ENCODE measurements at places on chromosomes 6 and 20.

DNA sequence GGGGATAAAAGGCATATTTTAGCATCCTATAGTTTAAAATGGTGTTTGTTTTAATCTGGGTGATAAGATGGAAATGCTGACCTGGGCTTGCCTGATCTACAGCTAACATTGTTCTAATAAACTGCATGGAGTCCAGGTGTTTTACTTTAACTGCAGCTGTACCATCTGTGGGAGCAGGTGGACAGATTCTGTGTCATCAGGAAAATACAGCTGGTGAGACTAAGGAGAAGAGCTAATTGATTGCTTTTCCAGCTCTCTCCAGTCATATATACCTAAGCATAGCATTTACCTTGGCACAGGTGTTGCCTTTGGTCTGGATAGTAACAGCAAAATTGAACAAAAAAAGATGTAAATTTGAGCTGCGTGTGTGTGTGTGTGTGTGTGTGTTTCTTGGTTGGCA is 31.6 kb downstream of the CBFA2T2 start:
- DNase-seq: no peak

GRCh38 chr20:58567437-58567836 is 52.2 kb upstream of the APCDD1L start:
- no peak for DNase-seq

- no peak for DNase-seq
Measured at GRCh38 chr6:160510199-160510598, 153.9 kb downstream of the LPA start.

GRCh38 chr6:6681075-6681849 is 92.7 kb downstream of the LY86 start:
- DNase-seq: no peak

DNA sequence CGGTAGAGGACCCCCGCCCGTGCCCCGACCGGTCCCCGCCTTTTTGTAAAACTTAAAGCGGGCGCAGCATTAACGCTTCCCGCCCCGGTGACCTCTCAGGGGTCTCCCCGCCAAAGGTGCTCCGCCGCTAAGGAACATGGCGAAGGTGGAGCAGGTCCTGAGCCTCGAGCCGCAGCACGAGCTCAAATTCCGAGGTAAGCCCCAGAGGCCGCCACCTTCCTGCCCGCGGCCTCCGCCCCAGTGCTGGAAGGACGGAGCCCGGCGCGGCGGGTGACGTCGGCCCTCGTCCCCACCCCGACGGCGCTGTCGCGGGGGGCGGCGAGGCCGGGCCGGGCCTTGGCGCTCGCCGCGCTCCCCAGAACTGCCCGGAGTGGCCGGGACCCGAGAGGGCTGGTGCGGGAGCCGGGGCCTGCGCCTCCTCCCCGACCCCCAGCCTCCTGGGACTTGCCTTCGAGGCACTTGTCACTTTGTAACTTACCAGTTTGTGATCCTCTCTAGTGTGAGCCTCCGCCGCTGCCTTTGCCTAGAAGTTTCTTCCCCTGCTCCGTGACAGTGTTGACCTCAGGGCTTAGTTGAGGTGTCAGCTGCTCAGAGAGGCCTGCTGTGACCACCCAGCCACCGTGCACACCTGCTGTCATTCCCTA is 417 bp downstream of the VAPB start:
- no peak for DNase-seq

GRCh38 chr6:158475344-158476302 is 84.3 kb upstream of the TMEM181 start:
- no peak for DNase-seq

DNA sequence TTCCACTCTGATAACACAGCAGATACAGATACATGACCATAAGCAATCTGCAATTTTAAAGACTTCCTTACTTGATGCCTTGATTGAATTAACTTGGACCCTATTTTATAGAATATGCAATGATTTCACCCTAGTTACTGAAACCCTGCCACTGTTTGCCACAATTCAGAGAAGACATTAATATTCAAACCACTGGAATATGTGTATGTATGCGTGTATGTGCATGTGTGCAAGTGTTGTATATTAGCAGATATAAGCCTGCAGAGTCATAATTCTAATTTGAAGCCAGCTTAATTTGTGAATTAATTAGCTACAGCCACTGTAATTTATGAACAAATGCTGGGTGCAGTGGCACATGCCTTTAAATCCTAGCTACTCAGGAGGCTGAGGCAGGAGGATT is 9.3 kb downstream of the VNN2 start:
- DNase-seq: no peak

GRCh38 chr20:62368392-62368975 is 1.4 kb upstream of the LAMA5 start:
- DNase-seq: no peak

Data from stimulated activated CD8-positive, alpha-beta memory T cell treated with anti-CD3 and anti-CD28 coated beads, Interleukin-4, amount 100 ng/mL, for 1 hour (primary cell).